ENCODE measurements at places on chromosomes 5 and 9. TPM values are rescaled to one million over a fixed set of nuclear protein-coding genes. Genes with fewer than 3 reads are reported as not detected.

Gene OBP2B
- total RNA-seq, result not detected

Gene STKLD1
- not detected for total RNA-seq

Gene NAIF1
- 21.2 TPM for total RNA-seq

Gene TMEM171
- not detected for total RNA-seq

Gene PTGR1
- 3.9 TPM for total RNA-seq

Gene SARDH
- total RNA-seq, result 0.05 TPM

Gene ARHGEF39
- 8.9 TPM for total RNA-seq

Gene GRXCR2
- total RNA-seq, result not detected

Gene GALNT10
- 51.5 TPM for total RNA-seq

Gene KCNMB1
- total RNA-seq, result not detected

Gene OGN
- total RNA-seq, result not detected

Gene ZNF883
- total RNA-seq, result 4.7 TPM

Gene C1QTNF3
- not detected for total RNA-seq

Gene RICTOR
- 8.2 TPM for total RNA-seq

Gene TLX3
- total RNA-seq, result not detected

Gene BRINP1
- total RNA-seq, result not detected

Gene ANKRD34B
- total RNA-seq, result not detected

Gene SLC1A1
- total RNA-seq, result 0.13 TPM

Gene C5orf24
- total RNA-seq, result 19.7 TPM

Gene TAF11L5
- not detected for total RNA-seq

Gene IFNK
- not detected for total RNA-seq

Gene SNCAIP
- total RNA-seq, result 6.5 TPM

Gene CFAP90
- not detected for total RNA-seq

Gene RGS7BP
- not detected for total RNA-seq

Gene OLFM1
- not detected for total RNA-seq

Gene PIP5KL1
- total RNA-seq, result 0.73 TPM

Gene CIZ1
- total RNA-seq, result 82.9 TPM

Gene BRIX1
- total RNA-seq, result 90.4 TPM

Gene LCN15
- not detected for total RNA-seq

Gene ARL14EPL
- total RNA-seq, result 0.17 TPM

Gene SLC46A2
- not detected for total RNA-seq

Gene SELENOP
- not detected for total RNA-seq

Gene NMUR2
- total RNA-seq, result not detected

Gene PCDHGA5
- 0.21 TPM for total RNA-seq

Gene SPINK7
- total RNA-seq, result not detected

Gene GMCL2
- total RNA-seq, result not detected

Gene MCTP1
- total RNA-seq, result 13.9 TPM

Gene LRRC19
- total RNA-seq, result not detected

Gene LAMC3
- 0.13 TPM for total RNA-seq

Gene SPINK13
- not detected for total RNA-seq

Gene EPB41L4B
- total RNA-seq, result 3.6 TPM

Gene KCNIP1
- not detected for total RNA-seq

Gene PITX1
- total RNA-seq, result 38.6 TPM

Gene NUTM2G
- total RNA-seq, result not detected

Gene RNF130
- total RNA-seq, result 43.4 TPM

Gene SPRY4
- total RNA-seq, result 27.9 TPM

Gene IFNA13
- total RNA-seq, result not detected

Gene GNA14
- total RNA-seq, result not detected

Gene IL9
- total RNA-seq, result not detected

Gene WDR38
- total RNA-seq, result not detected

Gene ERCC8
- total RNA-seq, result 12.0 TPM

Gene PCDHA9
- not detected for total RNA-seq

Gene SLC25A2
- total RNA-seq, result not detected

Measured in HT1080 (cell line).